ENCODE measurements at places on chromosomes 7 and 10.
A peak's percentile ranks its signal among the peaks of the same experiment; 100 is the strongest.

DNA sequence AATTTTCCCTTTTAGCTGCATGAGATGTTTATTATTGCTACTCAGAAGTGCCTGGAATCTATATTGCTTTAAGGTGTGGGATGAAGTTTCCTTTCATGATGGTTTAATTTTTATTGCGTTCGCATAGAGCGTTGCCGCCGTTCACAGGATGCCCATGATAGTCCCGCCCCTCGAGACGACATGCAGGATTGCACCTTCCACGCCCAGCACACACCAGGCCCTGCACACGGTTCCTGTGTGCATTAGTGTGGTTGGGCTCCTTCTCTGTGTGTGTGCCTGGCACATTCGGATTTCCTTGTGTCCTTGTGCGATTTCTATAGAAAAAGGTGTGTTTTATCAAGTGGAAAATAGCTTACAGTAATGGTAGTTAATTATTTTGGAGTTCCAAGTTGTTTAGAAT is 42.1 kb downstream of the MGMT start:
- no peak for ATAC-seq

- no peak for ATAC-seq
Observed at GRCh38 chr10:30371954-30372353, 22.9 kb upstream of the MTPAP start.

- no peak for ATAC-seq
Observed at GRCh38 chr10:99799613-99800012, 17.2 kb downstream of the ABCC2 start.

DNA sequence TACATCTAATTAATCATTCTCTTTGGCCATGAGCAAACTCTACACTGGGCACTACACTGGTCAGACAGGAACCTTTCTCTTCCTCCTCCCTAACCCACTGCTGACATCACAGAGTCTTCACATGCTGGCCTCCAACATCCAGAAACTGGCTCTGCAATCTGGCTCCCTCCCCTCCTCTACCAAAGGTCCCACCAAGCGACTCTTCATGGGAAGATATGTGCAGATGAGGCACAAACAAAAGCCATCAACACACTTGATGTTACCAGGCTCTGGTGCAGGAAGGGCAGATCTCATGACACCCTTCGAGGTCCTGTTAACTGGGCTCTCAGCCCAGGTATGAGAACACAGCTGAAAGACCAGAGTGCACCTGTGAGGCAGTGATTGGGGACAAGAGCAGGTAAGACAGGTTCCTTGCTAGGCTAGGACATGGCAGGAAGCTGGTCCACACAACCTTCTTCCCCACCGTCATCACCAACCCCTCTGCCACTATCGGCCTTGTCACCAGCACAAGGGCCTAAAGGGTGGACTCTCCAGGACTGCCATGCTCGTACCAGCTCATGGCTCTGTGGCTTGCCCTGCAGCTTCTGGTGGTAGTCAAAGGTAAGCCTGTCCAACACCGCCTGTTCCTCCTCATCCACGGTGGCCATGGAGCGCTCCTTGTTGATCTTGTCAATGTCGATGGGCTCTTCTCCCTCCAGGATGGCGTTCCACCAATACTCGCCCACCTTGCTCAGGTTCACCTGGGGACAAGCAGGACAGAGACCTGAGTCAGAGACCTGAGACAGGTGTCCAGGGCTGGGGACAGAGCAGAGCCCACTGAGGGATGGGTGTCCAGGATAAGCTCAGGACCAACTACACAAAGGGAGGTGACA is 66.6 kb upstream of the CAMK2B start:
- ATAC-seq: no peak

DNA sequence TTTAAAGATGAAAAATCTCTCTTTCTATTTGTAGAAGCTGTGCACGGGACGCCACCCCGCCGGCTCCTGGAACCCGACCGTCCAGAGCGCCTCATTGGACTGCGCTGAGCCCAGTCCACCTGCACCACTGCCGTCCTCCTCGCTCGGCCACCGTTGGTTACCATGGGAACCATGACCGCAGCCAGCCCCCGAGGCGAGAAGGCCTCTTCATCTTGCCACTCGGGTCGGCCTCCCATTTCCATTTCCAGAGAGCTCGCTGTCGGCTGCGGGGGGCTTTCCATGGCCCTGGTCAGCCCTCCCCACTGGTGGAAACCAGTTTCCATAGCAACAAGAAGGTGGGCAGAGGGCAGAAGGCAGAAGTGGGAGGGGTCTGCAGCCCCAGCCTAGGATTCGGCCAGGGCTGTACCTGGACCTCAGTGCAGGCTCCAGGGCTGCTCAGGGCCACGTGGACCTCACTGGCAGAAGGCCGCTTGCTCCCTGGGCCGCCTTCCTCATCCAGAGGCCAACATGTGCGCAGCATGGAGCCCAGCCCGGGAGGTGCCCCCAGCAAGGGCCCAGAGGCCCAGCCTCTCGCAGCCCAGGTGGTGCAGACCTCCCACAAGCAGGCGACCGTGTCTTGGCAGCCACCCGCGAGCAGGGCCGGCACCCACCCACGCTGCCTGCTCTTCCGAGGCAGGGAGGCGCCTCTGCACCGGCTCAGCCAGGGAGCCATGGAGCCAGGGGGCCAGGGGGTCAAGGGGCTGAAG is 283.5 kb upstream of the PPP2R2D start:
- no peak for ATAC-seq

GRCh38 chr7:28954471-28954870 is 3.7 kb downstream of the TRIL start:
- no peak for ATAC-seq

DNA sequence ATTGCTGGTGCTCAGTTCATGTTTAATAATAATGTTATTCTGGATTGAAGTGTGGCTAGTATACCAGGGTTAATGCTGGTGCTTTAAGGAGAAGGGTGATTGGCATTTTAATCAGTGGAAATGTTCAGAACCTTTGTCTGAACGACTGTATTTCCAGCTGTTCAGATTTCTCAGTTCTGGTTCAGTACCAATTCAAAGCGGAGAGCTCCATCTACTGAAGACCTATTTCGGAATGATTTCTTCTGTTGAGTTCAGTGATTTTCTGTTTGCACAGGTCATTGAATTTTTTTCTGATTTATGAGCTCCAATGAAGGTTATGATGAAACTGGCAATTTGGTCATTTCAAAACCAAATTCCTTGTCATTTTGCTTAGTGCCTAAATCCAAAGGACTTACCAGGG is 160.1 kb downstream of the EXOC4 start:
- no peak for ATAC-seq

DNA sequence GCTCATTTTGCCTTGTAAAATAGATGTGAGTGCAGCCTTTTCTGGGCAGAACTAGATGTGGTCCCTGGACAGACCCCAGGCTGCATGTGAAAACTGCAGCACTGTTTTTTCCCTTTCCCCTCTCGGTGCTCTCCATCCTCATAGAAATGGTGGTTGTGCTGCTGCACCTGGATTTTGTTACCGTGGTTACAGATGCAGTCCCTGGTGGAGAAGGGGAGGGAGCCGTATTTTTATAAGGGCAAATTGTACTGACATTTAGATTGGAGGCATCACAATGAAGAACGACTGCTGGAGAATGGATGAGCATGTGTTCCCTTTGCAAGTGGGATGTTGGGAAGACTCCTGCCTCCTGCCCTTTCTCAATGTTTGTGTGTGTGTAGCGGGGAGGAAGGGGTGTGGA is 469.9 kb downstream of the CCSER2 start:
- ATAC-seq: no peak

DNA sequence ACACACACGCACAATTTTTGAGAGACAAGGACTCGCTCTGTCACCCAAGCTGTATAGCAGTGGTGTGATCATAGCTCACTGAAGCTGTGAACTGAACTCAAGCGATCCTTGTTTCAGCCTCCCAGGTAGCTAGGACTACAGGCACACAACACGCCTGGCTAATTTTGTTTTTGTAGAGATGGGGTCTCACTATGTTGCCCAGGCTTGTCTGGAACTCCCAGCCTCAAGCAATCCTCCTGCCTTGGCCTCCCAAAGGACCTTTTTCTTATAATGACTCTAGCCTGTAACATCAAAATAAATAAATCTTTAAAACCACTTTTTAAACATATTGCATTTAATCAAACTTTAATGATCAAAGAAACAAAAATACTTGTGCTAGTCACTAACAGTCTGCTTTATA is 140.9 kb upstream of the FGFR2 start:
- ATAC-seq: no peak

- no peak for ATAC-seq
Observed at GRCh38 chr10:65100146-65100545, 1578.9 kb downstream of the REEP3 start.

- ATAC-seq: no peak
Observed at GRCh38 chr7:37000511-37000910, 276.2 kb upstream of the AOAH start.

GRCh38 chr7:75872073-75872782 is 6.6 kb upstream of the RHBDD2 start:
- no peak for ATAC-seq

DNA sequence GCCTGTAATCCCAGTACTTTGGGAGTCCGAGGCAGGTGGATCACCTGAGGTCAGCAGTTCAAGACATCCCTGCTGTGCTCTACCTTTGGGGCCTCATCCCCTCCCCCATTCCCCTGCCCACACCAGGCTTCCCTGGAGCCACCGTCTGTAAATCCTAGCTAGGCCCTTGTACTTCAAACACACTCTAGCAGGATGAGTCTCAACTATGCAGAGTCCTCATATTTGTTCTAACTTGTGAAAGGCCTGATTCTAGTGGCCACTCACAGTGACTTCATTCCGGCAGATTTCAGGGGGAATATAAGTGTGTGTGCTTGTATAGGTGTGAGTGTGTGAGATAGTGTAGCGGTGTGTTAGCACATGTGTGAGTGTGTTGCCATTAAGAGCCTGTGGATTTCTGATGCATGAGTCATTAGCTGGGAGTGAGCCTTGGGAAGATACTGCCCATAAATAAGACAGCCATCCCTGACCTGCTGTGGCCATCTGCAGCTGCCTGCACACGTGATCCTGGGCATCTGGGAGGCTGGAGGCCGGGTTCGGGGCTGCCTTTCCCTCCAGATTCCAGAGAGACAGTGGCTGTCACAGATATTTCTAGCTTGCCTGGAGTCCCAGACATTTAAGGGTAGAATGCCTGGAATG is 1.7 kb upstream of the NEURL1 start:
- no peak for ATAC-seq

- ATAC-seq: no peak
Observed at GRCh38 chr7:66503551-66504031, 125.1 kb upstream of the KCTD7 start.

DNA sequence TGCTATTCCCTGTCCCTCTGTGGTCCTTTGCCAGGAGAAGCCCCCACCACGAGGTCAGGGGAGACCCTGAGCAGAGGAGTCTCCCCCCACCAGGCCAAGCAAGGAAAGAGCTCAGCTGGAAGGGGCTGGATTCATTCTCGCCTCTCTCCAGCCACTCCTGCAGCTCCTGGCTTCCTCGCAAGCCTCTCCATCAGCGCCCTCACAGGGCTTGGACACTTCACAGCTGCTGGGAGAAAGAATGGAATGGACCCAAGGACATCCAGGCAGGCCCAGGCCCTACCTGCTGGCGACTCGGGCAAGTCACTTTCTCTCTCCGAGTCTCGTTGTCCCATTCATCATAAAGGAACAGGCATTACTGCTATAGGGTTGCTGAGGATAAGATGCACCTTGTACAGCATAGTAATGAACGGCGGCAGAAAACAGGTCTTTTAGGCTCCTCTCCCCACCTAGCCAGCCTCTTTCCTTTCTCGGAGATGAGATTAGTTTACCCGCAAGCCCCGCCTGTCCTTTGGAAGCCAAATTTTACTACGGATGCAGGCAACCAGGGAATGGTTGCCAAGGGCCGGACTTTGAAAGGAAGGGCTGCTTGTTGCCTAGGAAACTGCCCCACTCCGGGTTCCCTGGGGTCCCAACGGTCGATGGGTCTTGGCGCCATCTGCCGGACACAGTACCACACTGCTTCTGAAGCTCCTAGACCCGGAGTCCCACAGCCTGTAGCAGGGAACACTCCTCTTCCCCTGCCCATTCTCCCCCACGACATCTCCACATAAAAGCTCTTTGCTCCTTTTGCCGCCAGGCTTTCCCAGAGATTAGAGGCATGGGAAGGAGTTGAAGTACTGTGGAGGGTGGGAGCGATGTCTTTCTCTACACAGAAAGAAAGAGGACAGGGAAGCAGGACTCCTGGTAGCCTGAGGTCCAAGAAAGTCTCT is 22.3 kb downstream of the IMPDH1 start:
- ATAC-seq: peak; percentile 66

- ATAC-seq: no peak
Observed at GRCh38 chr10:11908991-11909390, 85.8 kb downstream of the PROSER2 start.

DNA sequence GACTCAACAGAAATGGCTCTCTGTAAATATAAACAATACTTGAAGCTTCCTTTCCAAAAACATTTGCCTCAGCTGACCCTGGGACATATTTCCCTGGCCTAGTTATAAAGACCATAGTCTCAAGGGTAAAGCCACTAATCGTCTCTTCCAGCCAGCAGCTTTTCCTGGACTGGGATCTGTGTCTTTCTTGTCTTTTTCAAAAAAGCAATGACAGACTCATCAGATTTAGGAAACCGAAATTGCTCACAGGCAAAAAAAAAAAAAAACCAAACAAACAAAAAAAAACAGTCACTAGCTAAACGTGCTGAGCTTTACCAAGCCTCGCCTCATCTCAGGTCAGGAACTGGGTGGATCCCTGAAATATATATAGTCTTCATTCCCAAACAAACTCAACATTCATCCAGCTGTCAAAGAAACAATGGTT is 23.5 kb downstream of the STN1 start:
- no peak for ATAC-seq

DNA sequence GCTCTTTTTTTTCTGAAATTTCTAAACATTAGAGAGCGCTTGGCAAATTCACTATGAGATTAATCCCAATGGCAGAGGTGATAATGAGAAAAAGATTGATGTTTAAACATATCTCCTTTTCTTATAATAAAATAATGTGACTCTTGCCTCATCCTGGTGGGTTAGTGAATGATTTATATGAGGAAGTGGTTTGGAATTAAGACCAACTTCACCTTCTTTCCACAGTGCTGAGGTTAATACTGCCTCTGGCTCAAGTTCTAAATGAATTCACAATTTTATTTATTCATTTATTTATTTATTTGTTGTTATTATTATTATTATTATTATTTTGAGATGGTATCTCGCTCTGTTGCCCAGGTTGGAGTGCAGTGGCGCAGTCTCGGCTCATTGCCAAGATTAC is 40.5 kb upstream of the ADO start:
- no peak for ATAC-seq

Data from stimulated activated memory B cell treated with anti-CD40 and anti-IgM and Interleukin-4, amounts not matched to agents 10 μg/mL and 1 μg/mL and 100 μg/mL, for 72 hours (primary cell).